ENCODE measurements at places on chromosomes 13 and 19.

DNA sequence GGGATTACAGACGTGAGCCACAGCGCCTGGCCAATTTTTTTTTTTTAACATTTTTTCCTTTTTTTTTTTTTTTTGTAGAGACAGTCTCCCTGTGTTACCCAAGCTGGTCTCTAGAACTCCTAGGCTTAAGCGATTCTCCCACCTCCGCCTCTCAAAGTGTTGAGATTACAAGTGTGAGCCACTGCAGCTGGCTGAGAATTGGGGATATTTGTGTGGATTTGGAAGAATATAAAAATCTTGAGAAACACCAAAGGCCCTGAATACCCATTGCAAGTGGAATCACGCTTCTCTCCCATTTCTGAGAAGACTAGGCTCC lies 79.9 kb upstream of the ABCC4 start:
- no peak for DNase-seq

- DNase-seq: no peak
Observed at GRCh38 chr13:29125191-29125933, 305.2 kb downstream of the MTUS2 start.

DNA sequence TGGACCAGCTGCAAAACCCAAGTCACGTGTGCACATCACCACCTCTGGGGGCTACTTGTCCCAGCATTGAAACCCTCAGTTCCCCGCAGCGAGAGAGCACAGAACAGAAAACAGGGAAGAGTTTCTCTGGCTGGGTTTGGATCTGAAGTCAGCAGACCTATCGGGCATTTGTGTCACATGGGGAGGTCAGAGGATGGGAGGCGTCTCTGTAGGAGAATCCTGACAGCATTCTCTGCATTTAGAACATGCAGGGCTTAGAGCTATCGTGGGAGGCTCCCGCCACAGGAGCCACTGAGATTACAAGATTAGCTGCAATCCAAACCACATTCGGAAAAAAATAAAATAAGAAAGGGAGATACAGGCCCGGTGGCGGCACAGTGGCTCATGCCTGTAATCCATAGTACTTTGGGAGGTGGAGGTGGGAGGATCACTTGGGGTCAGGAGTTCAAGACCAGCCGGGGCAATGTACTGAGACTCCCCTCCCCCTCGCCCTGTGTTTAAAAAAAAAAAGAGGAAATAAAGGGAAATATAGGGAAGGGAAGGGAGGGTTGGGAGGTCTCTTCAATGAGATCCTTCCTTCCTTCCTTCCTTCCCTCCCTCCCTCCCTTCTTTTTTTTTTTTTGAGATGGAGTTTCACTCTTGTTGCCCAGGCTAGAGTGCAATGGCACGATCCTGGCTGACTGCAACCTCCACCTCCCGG lies 2.9 kb upstream of the TLE6 start:
- DNase-seq: no peak

- no peak for DNase-seq
Observed at GRCh38 chr19:19527674-19528625, 761 bp upstream of the YJEFN3 start.

- DNase-seq: no peak
Observed at GRCh38 chr13:30362869-30363268, 55.5 kb upstream of the KATNAL1 start.

DNA sequence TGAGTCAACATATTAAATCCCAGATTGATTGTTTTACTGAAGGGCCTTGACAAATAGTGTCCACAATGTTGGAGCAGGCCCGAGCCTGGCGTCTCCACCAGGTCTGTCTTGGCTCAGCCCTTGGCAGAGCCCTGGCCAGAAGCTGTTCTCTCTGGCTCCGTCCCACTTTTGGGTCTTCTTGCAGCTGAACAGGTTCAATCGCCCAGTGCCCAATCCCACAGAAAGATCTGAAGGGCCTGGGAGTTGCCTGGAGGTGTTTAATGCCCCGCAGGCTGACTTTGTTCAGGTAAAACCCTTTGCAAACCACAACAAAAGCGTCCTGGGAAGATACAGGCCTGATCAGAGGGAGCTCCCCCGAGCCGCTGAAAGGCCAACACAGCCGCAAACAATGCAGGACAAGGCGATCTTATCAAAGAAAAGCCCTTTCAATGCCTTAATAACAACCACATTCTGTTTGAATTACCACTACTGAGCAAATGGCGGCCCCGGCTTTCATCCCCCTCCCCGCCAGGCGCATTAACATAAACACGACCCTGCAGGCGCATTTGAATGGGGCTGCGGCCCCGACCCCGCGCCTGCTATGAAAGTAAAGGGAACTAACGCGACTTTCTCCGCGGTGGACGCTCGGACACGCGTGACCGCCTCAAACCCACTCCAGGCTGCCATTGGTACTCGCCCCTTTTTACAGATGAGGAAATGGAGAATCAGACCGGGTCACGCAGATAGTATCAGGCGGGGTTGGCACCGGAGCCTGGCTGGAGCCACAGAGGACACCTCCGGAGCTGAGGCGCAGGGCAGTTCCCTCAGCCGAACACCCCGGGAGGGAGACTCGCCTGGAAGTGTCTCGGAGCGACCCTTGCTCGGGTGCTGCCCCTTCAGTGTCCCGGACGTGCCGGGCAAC lies 3.1 kb downstream of the CDX2 start:
- DNase-seq: no peak

DNA sequence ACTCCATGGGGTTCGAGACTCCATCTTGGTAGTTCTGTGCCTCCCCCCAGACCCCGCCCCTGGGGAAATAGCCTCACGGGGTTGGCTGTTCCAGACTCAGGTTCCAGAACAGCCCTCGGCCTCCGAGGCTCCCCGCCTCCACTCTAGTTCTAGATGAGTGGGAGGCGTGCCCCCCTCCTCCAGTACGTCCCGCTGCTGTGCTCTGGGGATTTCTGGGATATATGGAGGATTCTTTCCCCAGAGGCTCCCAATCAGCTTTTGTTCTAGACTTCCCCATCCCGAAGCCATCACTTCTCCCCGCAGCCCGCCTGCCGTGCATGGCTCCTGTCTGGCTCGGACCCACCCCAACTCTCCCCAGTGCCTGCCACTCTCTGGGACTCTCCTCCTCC lies 1.9 kb upstream of the CACNG7 start:
- no peak for DNase-seq

GRCh38 chr19:12774588-12775555 lies at the start of gene HOOK2:
Gene HOOK2 (minus strand): TSS chr19:12775552. CDS start chr19:12775449, 103 bp downstream.
- DNase-seq: no peak

GRCh38 chr19:18044825-18045304 lies 36.9 kb downstream of the ARRDC2 start:
- DNase-seq: peak; percentile 54

DNA sequence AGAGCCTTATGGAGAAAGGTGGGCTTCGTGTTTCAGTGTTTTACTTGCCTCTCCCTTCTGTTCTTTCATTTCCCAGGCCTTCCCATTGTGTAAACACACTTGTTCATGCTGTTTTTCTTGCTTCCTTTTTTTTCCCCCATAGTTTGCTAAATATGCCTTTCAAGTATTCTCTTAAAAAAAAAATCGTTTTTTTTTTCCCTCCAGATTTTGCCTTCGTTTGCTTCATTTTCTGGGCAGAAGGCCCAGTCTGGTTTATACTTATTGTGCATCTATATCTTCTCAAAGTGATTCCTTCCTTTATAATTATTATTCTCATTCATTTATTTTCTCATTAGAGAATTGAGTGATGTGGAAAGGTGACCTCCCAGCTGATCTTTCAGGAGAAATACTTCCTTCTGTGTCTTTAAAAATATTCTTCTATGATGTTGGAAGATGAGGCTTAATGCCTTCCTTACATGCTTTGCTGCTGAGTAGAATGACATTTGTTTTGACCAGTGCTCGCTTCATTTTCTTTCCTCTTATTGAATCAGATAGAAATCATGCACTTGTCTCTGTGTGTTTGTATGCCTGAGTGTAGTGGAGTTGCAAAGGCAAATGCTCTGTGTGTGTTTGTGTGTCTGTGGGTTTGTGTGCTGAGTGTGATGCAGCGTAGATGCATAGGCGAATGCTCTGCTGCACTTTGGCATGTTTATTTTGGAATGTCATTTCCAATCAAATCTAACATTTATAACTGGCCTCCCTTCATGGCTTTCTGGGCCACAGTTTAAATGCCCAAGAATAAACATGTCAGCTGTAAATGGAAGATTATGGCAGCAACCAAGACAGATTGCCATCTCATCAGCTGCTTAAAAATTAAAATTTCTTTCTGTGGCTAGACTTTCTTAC lies 591.4 kb downstream of the FGF9 start:
- no peak for DNase-seq

GRCh38 chr19:39670998-39671397 lies 15.3 kb downstream of the LGALS16 start:
- no peak for DNase-seq

- DNase-seq: no peak
Observed at GRCh38 chr13:110523180-110523579, 38.3 kb downstream of the RAB20 start.

- DNase-seq: no peak
Observed at GRCh38 chr13:110511509-110512181, 49.9 kb downstream of the RAB20 start.

- no peak for DNase-seq
Observed at GRCh38 chr19:30692879-30693503, 320.8 kb downstream of the ZNF536 start.

GRCh38 chr19:13133241-13133870 lies 15.3 kb downstream of the NACC1 start:
- no peak for DNase-seq

- DNase-seq: no peak
Observed at GRCh38 chr19:38168637-38169036, 55.4 kb downstream of the DPF1 start.

- DNase-seq: peak; percentile 88
Observed at GRCh38 chr19:33795370-33796163, 1.1 kb upstream of the KCTD15 start.

- DNase-seq: no peak
Observed at GRCh38 chr19:10660346-10660745, 6.2 kb downstream of the ILF3 start.

DNA sequence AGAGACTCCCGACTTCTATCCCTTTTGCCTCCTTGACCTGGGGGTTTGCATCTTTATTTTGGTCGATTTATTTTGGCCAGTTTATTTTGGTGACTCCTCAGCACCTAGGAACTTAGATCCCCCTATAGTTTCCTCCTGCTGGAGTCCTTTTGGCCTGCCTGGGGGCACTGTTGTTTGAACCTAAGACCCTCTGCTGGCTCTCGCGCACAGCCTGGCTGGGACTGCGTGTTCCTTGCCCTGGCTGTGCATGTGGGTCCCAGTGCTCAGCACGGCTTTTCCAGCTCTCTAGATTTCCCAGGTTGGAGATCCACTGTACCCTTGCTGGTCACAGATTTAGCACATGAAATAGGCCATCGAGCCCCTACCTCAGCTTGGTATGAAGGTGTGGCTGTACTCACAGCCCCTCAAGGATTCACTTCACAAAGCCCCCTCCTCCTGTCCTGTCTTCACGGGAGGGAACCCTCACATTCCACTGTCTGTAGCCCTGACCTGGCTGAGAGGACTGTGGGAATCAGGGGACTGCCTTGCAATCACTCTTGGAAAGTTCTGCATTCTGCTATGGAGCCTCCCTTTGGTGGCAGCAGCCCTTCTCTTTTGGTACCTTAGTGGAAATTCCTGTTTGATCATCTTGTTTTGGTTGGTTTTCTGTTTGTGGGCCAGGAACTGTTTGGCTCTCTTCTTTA lies 8.3 kb downstream of the UBAC2 start:
- no peak for DNase-seq

GRCh38 chr13:74555651-74556420 lies 421.6 kb upstream of the KLF12 start:
- DNase-seq: peak; percentile 22

DNA sequence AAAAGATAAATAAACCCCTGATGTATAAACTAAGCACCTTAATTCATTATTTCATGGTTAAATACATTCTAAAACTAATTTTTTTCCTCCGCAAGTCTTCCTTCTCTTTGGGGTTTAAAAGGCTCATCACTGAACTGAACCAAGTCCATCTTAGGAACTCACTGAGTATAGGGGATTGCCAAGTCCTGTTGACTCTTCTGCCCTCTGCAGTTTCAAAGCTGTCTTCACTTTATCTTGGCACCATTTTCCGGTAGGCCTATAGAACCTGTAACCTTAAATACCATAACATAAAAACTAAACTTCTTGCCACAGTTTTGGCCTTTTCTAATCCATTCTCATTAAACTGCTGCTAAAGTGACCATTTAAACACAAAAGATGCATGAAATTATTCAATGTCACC lies 66.5 kb upstream of the USPL1 start:
- DNase-seq: peak; percentile 46

- DNase-seq: no peak
Observed at GRCh38 chr13:102369302-102369701, 32.5 kb downstream of the FGF14 start.

All from fibroblast of upper back skin (primary cell).